ENCODE measurements at places on chromosomes 11 and 22. TPM values are rescaled to one million over a fixed set of nuclear protein-coding genes. Genes with fewer than 3 reads are reported as not detected.

- DNase-seq, result no peak
Measured at GRCh38 chr22:37281646-37282384, 493 bp upstream of the CYTH4 start.

DNA sequence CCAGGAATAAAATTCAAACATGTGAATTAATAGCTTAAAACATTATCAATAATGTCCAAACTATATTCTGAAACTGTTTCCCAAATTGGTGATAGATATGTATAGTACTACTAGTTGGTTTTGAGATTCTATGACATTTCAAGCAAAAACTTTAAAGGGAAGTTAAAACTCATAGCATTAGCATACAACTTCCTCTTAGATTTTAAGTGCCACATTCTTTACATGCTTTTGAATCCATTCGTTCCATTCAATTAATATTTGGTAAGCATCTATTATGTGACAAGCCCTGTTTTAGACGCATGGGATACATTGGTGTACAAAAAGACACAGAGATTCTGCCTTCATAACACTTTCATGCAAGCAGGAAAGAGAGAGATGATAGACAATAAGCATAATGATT, 8.9 kb downstream of the PATL1 start:
- DNase-seq, result no peak

DNA sequence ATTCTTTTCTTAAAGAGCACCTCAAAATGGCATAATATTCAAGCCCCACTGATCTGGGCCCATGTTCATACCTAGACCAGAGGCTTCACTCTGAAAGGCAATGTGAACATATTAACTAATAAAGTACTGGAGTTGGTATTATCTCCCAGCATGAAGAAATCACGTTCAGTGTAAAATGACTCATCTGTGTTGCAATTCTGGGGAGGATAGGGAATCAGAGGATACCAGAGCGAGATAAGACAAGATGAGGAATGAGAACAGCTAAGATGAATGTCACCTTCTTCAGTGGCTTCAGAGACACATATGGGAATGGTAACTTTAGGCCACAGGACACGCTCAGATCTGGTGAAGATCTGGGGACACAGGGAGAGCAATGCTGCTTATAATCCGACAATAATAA, 121.1 kb downstream of the NTM start:
- DNase-seq, result peak; percentile 72

DNA sequence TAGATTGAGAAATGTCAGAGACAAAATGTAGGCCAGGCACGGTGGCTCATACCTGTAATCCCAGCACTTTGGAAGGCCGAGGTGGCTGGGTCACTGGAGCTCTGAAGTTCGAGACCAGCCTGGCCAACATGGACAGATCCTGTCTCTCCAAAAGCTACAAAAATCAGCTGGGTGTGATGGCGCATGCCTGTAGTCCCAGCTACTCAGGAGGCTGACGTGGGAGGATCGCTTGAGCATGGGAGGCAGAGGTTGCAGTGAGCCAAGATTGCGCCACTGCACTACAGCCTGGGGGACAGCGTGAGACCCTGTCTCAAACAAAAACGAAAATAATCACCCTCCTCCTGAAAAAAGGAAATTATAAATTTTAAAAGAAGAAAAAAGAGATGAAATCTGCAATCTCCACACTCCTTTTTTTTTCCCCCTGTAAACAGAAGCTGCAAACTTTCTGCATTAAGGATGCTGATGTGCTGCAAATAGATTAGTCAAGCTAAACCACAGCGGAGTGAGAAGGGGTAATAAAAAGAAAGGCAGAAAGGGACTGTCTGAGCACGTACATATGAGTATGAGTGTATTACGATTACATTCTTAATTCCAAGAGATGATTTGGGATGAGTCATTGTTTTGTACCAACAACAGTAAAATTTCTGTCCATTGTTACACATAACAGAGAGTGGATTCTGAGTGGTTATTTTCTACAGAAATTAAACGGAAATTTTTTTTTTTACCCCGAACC, 87.3 kb downstream of the SIK3 start:
- DNase-seq, result peak; percentile 93

GRCh38 chr11:23730307-23730998, 766.4 kb upstream of the LUZP2 start:
- DNase-seq, result no peak

DNA sequence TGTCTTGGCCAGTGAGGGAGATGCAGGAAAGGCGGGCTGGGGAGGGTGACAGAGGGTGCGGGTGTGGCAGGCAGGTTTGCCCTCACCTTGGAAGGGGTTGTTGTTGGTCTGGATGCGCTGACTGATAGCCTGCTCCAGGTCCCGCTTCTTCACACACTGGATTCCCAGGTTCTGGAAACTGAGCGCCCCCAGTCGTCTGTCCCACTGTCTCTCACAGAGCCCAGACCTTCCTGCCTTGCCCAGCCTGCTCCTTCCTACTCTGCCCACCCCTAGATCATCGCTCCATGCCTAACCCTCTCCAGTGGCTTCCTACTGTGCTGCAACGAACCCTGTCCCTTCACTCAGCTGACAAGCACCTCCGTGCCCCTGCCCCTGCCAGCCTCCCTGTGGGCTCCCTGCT, 2.7 kb downstream of the RELA start:
- no peak for DNase-seq

DNA sequence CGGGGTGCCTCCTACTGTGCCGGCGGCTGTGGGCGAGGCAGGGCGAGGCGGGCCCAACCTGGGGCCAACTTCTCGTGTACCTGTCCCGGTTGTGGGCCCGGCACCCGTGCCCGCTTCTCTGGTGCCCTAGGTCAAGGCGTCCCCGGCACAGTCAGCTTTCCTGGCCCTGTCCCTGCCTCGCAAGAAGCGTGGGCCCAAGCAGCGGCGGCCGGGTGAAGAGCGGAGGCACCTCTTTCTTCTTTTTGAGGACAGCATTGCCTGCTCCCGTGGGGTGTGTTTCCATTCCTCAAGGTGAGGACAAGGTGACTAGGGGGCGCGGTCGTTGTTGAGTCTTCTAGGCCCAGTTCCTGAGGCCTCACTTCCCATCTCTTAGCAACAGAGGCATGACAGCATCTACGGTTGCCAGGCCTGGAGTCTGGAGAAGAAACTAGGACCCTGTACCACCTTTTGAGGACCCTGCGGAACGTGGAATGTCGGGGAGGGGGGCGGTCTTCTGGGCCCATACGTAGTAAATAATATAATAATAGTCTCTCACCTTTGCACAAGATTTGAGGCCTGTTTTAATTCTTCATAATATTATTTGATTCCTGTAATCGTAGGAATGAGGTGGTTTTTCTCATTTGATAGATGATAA, 418 bp downstream of the ACO2 start:
- no peak for DNase-seq

DNA sequence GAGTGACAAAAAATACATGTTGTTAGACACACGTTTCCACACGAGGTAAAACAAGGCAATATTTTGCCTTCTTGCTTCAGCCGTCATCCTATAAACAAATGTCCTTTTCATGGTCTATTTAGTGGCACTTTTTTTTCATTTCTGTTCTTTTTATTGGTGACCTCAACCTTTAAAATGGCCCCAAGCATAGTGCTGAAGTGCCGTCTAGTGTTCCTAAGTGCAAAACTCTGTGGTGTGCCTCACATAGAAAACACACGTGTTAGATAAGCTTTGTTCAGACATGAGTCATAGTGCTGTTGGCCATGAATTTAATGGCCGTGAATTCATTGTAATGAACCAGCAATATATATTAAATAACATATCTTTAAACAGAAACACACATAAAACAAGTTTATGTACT, 15.6 kb downstream of the OVCH2 start:
- DNase-seq, result no peak

GRCh38 chr11:21110415-21110814, 441.0 kb downstream of the NELL1 start:
- DNase-seq, result no peak

DNA sequence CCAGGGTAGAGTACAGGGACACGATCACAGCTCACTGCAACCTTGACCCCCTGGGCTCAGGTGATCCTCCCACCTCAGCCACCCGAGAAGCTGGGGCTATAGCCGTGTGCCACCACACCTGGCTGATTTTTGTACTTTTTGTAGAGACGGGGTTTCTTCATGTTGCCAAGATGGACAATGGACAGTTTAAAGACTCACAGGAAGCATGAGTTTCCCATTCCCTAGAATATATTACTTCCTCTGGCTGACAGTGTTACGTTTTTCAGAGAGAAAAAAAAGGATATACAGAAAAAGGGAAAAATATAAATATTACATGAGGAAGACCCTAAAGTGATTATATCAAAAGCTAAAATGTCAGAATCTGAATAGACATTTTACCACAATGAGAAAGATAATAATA, 72.3 kb downstream of the RSF1 start:
- no peak for DNase-seq

DNA sequence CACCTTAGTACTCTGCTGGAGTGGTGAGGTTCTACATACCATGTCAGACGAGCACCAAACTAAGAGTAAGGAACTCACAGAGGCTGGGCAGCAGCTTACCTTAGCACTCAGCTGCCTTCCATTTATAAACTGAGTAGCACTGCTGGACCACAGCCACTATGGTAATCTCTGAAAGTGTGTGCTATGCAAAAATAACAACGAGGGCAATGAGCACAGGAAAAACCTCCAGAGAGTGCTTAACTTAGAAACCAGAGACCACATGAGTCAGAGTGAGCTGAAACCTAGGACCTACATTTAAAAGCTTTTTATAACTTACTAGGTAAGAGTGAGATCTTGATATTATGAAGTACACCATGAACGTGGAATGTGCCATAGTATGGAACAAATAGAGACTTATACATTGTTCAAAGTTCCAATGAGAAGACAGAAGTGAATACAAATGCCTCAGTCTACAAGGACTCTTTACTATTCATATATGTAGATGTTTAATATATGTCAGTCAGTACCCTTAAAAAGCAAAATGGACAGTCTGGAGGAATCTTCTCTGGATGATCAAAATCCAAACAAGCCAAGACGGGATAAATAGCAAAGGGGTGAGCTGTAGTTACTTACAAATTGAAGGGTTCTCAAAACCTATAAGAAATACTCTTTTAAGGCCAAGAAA, 17.2 kb upstream of the CD59 start:
- peak; percentile 15 for DNase-seq

GRCh38 chr11:13680501-13681264, 12.2 kb downstream of the FAR1 start:
- DNase-seq, result no peak

- DNase-seq, result no peak
Measured at GRCh38 chr22:38942702-38943101, 14.7 kb upstream of the APOBEC3A start.

- DNase-seq, result peak; percentile 37
Measured at GRCh38 chr11:116199182-116199581, 573.6 kb downstream of the BUD13 start.

- no peak for DNase-seq
Measured at GRCh38 chr11:8008212-8008611, 21.1 kb downstream of the EIF3F start.

DNA sequence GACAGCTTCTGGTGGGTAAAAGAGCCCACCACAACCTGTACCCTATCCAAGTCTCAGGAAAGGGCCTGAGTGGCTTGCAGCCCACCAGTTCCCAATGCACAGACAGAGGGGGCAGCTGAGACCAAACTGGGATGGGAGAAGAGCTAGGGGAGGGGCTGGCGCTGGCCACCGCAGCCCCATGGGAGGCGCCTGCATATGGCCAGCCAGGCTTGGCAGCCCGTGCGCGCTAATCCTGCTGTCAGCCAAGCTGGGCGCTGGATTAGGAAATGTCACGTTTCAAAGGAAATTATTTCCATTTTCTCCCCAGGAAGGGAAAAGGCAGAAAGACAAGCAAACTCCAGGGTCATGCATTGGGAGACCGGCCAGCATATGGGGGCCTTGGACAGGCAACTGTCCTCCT, 236.8 kb downstream of the BUD13 start:
- no peak for DNase-seq

- DNase-seq, result peak; percentile 74
Measured at GRCh38 chr11:78228467-78228866, 39.7 kb downstream of the USP35 start.

DNA sequence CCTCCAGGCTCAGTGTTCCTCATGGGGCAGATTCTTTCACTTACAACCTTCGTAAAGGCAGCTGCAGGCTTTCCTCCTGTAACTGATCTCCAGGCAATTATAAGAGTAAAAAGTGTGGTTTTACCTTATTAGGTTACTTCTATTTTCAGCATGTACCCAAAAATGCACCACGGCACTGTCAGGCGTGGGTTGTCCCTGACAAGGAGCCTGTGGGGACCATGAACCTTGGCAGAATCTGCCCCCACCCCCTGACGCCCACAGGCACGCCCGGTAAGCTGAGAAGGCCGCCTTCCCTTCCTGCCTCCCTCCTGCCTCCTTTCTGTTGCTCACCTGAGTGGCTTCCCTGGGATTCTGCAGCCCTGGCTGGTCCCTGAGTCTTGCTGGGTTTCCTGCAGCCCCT, 1383.3 kb downstream of the TBC1D22A start:
- DNase-seq, result no peak

- DNase-seq, result no peak
Measured at GRCh38 chr11:13347901-13348300, 70.3 kb downstream of the BMAL1 start.

DNA sequence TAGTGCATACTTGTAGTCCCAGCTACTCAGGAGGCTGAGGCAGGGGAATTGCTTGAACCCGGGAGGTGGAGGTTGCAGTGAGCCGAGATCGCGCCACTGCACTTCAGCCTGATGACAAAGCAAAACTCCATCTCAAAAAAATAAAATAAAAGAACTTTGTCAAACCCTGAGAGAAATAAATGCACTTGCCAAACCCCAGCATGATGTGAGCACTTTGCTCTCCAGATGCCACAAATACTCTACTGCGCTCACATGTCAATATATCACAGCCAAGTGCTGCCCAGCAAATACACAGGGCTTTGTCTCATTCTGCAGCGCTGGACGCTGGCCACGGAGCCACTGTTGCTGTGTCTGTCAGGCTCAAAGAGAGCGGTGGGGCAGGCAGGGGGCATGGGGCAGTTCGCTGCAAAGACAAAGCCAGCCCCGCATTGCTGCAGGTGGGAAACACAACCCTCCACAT, 45.1 kb downstream of the AHNAK start:
- DNase-seq, result no peak

BAIAP2L2 gene
- 2.8 TPM for total RNA-seq

CALCA gene
- total RNA-seq, result not detected

OR8G1 gene
- total RNA-seq, result not detected

DUSP8 gene
- total RNA-seq, result 0.51 TPM

ELF5 gene
- total RNA-seq, result not detected

LUZP2 gene
- total RNA-seq, result 0.07 TPM

JOSD1 gene
- 37.0 TPM for total RNA-seq

VSIG10L2 gene
- total RNA-seq, result not detected

SYVN1 gene
- total RNA-seq, result 15.9 TPM

KCNJ11 gene
- 17.0 TPM for total RNA-seq
